ENCODE measurements at places on chromosomes 2 and 18.

DNA sequence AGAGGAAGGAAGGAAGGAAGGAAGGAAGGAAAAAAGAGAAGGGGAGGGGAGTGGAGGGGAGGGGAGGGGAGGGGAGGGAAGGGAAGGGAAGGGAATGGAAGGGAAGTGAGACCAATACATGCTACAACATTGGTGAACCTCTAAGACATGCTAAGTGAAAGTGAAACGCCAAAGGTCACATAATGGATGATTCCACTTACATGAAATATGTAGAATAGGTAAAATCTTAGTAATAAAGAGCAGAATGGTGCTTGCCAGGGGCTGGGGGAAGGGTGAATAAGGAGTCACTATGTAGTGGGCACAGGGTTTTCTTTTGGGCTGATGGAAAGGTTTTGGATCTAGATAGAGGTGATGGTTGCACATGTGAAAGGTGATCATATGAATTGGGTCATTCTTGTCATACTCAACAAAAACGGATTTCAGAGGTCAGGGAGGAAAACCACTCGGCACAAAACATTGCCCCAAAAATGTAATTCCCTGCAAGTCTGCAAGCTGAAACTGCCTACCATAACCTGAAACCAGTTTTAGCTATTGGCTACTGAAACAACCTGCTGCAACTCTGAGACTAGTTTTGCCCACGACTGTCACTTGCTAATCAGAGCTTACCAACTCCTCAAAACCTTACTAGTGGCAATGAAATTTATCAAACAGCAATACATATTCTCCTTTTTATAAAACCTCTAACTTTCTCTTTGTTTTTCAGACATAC, 59.2 kb downstream of the CCDC141 start:
- no peak for DNase-seq

DNA sequence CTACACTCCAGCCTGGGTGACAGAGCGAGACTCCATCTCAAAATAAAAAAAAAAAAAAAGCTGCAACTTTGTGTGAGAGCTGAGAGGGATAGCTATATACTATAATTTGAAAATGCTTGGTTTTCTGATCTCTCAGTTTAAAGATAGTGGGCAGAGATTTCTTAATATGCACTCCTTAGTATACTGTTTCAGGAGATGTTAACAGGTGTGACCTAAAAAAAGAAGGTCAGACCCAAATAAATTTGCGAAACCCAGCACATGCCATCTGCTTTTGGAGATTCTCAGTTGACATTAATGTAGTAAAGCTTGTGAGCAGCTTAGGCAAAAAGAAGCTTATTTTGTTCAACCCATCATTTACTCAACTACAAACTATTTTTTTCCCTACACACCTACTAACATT, 37.4 kb downstream of the ZC3H6 start:
- DNase-seq, result no peak

DNA sequence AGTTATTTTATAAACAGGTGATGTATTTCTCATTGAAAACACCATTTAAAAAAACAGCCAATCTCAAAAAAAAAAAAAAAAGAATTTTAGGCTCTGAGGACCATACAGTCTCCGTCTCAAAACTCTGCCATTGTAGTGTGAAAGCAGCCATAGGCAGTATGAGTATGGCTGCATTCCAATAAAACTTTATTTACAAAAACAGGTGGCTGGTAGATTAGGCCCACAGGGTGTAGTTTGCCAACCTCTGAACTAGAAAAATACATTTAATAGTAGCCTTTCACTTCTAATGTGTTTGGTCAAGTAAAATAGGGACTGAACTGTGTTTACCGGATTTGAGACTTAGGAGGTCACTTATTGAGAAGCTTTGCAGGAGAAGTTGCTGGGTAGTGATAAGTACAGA, 19.2 kb downstream of the RMDN2 start:
- no peak for DNase-seq

GRCh38 chr2:215849771-215850170, 163.6 kb downstream of the MREG start:
- DNase-seq, result no peak

DNA sequence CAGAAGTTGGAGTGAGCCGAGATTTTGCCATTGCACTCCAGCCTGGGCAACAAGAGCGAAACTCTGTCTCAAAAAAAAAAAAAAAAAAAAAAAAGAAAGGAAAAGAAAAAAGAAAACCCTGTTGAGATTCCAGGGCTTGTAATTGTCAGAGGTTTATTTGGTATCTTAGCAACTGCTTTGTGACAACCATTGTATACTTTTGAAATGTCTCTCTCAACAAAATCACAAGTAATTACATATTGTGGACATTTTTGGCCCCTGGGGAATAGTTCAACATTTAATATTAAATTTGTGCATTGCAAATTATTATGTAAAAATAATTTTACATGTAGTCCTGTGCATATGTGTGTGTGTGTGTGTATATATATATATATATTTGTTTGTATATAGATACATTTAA, 270.8 kb downstream of the GALNT13 start:
- no peak for DNase-seq
